ENCODE measurements at places on chromosomes 1 and 21.

DNA sequence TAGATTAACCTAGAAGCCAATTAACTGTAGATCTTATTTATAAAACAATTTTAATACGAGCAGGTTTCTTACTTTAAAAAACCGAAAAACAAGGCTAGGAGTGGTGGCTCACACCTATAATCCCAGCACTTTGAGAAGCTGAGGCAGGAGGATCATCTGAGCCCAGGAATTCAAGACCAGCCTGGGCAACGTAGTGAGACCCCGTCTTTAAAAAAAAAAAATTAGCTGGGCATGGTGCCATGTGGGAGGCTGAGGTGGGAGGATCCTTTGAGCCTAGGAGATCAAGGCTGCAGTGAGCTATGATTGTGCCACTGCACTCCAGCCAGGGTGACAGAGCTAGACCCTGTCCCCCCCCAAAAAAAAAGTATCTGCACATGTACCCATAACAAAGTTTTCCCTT is 89.3 kb upstream of the QSOX1 start:
- no peak for DNase-seq

GRCh38 chr1:60262701-60263100 is 189.1 kb upstream of the C1orf87 start:
- peak; percentile 8 for DNase-seq

DNA sequence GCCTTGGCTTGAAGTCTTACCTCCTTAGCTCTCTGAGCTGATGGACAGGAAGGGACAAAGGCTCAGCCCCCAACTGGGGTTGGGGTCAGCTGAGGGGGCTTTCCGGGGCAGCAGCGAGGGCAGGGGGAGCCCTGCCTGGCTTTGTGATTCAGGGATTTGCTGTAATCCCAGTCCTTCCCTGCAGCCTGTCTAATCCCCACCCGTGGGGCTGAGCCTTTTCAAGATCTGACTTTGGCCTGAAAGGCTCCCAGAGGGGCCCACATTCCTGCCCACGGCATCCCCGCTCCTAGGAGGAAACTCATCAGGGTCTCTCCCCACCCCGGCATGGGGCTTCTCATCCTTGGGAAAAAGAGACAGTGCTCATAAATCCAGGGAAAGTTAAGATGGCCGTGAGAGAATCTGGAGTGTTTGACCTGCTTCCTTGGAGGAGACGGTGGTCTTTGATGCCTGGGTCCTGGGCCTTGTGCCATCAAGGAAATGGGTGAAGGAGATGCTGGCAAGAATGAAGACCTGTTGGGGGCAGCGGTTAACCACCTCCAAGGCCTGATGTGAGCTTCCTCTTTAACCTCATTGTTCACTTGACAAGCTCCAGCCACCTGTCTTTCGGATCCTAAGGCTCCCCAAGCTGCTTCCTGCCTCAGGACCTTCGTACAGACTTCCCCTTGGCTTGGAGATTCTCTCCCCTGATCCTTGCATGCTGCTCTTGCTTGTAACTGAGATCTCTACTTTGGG is 83.1 kb upstream of the WNT4 start:
- no peak for DNase-seq

GRCh38 chr1:45335855-45336324 is 4.1 kb upstream of the TOE1 start:
- no peak for DNase-seq

- no peak for DNase-seq
Observed at GRCh38 chr1:109479311-109479710, 4.4 kb upstream of the ATXN7L2 start.

All from fibroblast of skin of right quadriceps (primary cell).